Thoracic aorta (tissue), 2 donors: ENCODE measurements at places on chromosomes 4 and X. TPM values are rescaled to one million over a fixed set of nuclear protein-coding genes. Genes with fewer than 3 reads are reported as not detected.

Gene PPARGC1A
- total RNA-seq: 0.41 TPM

GRCh38 chrX:132467026-132467425 lies 21.8 kb downstream of the MBNL3 start:
- no peaks in the 10 kb centered on the region for H3K27me3 ChIP-seq
- no peak overlapping the region for H3K4me3 ChIP-seq
- no peak for DNase-seq
- no peaks in the 10 kb centered on the region for H3K36me3 ChIP-seq

Gene NDP
- total RNA-seq: 0.27 TPM

DNA sequence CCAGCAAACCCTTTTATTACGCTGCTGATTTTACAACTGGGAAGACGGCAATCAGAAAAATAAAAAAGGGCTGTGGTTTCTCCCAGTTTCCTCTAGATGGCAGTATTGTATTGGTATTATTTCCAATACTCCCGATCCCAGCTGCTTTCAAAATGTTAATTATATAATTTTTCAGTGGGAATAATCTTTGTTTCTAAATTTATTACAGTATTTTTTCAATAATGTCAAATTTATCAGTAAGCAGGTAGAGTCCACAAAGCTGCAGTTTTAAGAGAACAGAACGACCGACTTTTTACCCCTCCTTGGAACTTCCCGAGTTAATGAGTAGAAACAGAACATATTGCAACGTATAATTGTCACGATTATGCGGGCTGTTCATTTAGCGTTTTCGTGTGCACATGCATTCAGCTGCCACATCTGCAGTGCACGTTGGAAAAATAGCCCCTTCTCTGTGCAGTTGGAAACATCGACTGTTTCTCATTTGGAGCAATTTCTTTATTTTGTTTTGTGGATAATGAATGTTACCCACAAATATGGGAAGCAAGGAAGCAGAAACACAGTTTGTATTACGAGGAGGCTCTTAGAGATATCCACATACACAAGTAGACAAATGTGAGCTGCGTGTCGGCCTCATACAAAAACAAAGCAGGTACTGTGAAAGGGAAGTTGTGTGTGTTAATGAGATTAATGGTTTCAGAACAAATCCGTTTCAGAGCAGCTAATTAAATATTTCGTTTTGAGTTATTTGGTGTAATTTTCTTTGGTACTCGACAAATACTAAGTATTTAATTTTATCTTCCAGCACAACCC lies 188.0 kb downstream of the STIM2 start:
- no peaks in the 10 kb centered on the region for H3K36me3 ChIP-seq
- no peak overlapping the region for H3K27ac ChIP-seq
- H3K4me3 ChIP-seq: peak overlapping the region; percentile 64
- H3K4me1 ChIP-seq: peaks cover 4% of the 10 kb centered on the region
- H3K27me3 ChIP-seq: no peaks in the 10 kb centered on the region
